ENCODE measurements at places on chromosomes 2 and 18.

DNA sequence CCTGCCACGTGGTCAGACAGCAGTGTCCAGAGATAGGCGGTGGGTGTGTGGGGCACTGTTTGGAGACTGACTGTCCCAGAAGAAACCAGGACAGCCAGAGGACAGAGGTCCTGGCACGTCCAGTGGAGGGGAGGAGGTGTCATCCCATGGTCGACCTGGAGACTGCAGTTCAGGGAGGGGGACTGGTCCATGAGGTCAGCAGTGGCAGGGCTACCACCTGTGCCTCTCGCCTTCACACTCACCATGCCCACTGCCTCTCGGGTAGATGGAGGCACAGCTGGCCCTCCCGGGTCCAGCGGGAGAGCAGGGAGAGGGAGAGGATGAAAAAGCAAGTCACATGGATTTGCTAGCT is 53.9 kb downstream of the INHBB start:
- no peak for DNase-seq

GRCh38 chr2:205473791-205474190 is 208.5 kb upstream of the NRP2 start:
- no peak for DNase-seq

- DNase-seq: no peak
These were observed 305.3 kb downstream of the PARD3B start for GRCh38 chr2:204850581-204850980.

DNA sequence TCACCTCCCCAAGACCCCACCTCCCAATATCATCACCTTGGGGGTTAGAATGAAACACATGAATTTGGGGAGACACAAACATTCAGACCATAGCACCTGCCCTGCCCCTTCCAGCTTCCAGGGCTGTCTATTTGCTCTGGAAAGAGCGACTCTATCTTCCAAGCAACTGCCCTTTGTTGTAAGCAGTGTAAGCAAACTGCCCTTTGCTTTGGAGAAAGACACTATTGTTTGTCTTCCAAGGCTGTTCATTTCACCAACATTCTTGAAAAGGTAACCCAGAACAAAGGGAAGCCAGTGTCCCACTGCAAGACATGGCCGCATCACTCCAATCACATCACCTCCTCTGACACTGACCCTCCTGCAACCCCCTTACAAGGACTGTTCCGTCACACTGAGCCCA is 16.9 kb upstream of the SEH1L start:
- no peak for DNase-seq

- DNase-seq: no peak
These were observed 187.1 kb downstream of the SH3RF3 start for GRCh38 chr2:109316091-109316490.

- DNase-seq: no peak
These were observed 725 bp downstream of the SLC66A2 start for GRCh38 chr18:79950515-79951341.

DNA sequence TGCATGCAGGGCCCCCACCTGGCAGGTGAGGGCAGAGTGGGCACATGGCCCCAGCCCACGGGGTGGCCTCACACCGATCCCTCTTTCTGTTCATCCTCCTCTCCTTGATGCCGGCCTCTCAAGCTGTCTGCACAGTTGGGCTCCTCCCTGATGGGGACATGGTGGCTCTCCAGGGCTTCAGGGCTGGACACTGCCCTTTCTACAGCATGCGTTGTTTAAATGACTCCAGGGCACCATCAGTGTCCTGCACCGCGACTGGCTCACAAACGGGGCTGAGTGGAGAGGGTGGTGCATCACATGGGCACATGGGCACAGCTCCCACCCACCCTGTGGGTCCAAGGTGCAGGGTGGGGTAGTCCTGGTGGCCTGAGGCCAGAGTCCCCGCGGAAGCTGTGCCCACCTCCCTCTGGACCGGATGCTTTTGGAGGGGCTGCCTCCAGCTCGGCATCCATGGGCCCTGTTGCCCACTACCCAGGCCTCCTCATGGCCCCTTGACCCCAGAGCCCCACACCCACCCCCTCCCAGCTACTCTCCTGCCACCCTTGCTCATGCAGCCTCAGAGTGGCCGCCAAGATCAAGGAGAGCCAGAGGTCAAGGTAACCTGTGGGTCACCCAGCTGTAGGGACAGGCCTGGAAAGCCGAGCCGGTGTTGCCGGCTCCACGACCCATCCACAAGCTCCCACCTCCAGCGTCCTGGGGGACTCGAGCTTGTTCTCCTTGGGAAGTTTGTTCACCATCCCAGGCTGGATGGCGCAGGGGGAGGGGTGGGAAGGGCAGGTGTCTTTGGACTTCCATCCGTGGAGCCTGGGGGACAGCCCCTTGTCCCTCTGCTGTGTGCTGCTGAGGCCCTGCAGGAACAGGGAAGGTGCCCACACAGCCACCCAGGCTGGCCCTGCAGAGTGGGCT is 12.3 kb upstream of the SNED1 start:
- no peak for DNase-seq

DNA sequence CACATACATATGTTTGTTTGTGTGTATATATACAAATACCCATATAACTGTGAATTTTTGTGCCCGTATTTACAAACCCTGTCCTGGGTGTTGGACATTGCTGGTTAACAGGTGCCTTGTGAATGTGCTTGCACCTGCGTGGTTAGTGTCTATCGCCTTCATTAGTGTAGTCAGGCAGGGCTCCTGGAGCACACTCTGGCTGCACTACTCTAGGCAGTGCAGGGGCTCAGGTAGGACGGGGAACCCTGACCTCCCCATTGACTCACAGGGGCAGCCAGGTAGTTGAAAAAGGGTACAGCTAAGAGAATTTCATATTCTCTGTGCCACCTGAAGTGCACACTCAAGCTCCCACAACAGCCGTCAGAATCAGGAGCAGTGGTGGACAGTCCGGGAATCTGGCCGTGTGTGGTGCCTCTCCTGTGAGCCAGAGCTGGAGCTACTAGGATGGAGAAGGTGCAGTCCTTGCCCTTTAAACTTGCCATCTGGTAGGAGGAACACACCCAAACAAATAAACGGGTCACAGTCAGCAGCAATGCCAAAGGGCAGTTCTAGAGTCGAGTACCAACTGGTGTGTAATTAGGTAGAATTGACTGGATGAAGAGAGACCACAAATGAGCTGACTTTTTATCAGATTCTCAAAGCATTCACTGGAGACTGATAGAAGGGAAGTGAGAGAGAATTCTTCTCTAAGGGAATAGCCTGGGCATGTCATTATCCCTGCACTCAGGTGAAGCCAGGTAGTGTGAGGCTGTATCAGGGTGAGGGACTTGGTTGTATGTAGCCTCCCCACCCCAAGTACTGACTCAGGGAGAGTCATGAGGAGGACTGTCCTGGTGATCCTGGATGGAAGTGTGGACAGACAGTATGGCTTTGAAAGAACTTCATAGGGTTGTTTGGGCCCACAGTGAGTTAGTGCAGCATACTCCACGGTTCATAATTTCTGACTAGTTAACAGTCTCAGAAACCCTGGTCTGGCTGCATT is 44.1 kb downstream of the FARP2 start:
- DNase-seq: no peak

- DNase-seq: no peak
These were observed 41.9 kb downstream of the RHOB start for GRCh38 chr2:20488782-20489181.

GRCh38 chr2:86358957-86359356 is 21.5 kb upstream of the REEP1 start:
- DNase-seq: no peak

DNA sequence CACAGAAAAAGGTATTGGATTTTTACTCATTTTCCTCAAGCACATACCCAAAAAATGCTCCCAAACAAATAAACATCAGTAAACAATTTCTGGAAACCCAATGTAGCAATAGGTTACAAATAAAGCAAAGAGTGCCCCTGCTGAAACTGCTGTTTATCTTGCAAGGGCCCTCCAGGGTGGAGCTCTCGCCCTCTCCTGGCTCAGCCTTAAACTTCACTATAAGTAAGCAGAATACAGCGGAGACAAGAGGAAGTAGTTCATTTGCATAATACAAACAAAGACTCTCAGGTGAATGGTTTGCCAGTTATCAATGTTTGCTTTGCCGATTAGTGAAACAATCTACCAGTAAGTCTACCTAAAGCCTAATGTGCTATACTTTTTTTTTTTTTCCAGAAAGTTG is 437.6 kb downstream of the DLGAP1 start:
- DNase-seq: no peak

DNA sequence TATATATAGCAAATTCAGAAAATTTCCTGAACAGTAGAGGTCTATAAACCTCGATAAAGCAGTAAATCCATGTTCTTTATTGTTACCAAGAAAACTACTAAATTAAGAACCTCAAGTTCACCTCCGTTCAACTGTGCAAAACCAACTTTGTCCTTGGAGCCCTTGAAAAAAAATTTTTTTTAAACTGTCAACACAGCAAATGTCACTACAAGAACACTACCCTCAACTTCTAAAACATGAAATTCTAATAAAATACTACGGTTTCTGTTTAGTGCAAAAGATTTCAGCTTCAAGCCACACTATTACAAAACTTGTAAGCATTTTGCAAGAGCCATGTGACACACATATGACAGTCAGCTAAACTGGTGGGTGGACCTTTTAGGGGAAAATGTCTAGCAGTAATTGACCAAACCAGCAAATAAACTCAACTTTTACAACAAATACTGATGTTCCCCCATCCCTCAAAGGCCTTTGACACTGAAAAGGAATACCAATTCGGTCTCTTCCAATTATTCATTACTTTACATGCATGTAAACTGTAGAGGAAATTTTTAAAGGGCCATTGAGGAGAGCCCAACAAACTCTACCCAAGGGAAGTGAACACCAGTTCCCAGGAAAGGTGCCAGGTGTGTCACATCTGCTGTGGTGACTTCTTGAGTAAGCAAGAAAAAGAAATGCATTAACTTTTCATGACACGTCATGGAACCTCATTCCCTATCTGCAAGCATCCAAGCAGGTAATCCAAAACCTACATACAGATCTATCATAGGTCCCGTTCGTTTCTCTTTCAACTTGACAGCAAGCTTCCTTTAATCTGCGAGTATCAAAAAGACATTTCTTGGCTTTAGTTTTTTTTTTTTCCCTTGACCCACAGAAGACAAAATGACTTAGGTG is 1.4 kb downstream of the RAB1A start:
- DNase-seq: no peak

- no peak for DNase-seq
These were observed 419.9 kb downstream of the TGIF1 start for GRCh38 chr18:3869848-3870247.

DNA sequence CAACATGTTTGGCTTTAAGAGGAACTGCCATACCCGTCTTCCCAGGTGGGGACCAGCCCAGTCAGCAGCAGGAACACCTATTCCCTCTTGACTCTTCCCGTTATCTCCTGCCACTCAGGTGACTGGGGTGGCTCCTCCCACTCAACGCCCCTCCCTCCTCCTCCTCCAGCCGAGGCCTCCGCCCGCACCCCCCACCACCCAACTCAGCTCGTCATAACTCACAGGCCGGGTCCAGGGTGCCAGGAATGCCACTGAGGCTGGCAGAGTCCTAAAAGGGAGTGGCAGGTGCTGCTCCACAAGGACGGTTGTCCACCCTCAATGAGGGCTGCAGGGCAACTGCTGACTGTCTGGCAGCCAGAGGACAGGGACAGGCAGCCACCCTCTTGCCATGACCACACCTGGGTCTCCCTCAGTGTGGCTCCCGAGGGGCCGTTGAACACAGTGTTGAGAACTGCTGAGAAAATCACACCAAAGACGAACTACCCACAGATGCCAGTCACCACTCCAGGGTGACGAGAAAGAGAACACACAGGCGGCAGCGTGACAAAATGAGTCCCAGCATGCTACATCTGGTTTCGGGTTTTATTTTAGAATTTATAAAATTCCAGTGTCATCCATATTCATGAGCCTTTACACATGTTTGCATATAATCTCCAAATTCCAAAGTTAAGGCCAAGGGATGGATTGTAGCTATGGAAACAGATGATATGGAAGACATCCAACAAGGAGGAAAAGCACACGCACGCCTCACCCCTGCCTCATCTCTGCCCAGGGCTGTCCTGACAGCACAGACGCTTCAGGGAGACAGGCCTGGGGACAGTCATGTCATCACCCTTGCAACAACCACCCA is 38.5 kb downstream of the ANO7 start:
- no peak for DNase-seq

DNA sequence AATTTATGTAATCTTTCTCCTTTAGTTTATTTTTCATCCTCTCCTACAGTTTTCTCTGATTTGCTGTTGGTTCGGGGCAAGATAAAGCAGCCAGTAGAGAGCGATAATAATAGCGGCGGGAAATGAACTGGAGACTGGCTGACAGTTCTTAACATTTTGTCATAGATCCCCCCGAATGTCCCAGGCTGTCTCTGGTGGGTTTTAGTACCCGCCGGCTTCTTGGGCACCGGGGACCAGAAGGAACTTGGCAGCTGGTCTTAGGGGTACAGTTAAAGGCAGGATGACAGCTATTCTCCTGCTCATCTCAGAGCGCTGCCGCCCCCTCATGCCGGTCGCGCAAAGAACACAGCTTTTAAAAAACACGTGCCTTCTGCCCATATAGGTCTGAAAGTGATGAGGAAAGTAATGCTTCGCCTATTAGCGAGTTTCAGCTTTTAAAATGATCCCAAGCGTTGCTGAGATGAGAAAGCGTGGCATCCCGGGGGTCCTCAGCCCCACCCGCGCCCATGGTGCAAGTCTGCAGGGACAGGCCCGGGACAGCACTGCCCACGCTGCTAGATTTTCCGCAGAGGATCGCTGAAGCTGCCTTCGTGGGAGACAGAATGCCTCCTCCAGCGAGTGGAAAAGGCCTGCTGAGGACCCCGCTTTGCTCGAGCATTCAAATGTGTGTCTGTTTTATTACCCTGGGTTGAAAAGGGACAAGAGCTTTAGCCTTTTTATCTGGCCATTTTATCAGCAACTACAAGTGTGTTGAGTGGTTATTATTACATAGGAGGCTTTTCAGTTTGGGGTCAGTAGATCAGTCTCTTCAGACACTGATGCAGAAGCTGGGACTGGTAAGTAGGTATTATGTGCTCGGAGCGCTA is 3.8 kb downstream of the ONECUT2 start:
- no peak for DNase-seq

DNA sequence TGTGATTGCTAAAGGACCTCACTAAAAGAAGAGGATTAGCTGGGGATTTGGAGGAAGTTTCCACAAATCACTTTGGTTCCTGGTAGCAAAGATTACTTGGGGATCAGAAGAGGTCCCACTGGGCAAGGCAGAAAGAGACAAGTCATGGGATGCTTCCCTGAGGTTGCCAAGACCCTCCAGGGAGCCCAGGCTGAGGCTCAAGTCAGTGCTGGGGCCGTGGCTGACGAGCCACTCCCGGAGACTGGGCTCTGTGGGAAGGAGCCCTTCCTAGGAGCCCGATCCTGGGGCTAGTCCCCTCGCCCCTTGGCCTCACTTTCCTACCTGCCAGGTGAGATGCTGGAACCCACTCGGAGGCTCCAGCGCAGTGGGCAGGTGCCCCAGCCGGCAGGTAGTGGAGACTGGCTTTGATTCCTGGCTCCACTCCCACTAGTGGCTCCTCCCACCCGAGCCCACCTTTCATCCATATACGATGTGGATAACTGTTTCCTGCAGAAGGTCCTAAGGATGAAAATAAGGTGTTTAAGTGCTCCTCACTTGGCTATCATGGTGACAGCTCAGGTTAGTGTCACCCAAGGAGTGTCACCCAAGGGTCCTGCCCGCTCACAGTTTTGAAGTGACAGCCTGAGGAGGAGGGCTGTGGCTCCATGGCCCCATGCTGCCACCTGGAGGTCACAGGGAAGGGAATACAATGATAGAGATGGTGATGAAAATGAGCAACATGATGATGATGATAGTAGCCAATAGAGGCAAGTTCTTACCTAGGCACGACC is 100.5 kb downstream of the CAPN13 start:
- peak; percentile 11 for DNase-seq

GRCh38 chr2:174038462-174038861 is 73.3 kb upstream of the SP3 start:
- no peak for DNase-seq

GRCh38 chr2:29759360-29759759 is 162.0 kb downstream of the ALK start:
- no peak for DNase-seq
